Stimulated activated CD4-positive, alpha-beta T cell treated with anti-CD3 and anti-CD28 coated beads, Interleukin-15, amount 100 ng/mL, for 1 hour (primary cell): ENCODE measurements at places on chromosomes 12 and 14.
A peak's percentile ranks its signal among the peaks of the same experiment; 100 is the strongest.

GRCh38 chr14:81042438-81042837, 87.0 kb downstream of the TSHR start:
- no peak for DNase-seq

GRCh38 chr14:25484235-25484634, 434.3 kb upstream of the STXBP6 start:
- DNase-seq = no peak

GRCh38 chr12:54299515-54300224, 1.1 kb downstream of the NFE2 start:
- DNase-seq = no peak

DNA sequence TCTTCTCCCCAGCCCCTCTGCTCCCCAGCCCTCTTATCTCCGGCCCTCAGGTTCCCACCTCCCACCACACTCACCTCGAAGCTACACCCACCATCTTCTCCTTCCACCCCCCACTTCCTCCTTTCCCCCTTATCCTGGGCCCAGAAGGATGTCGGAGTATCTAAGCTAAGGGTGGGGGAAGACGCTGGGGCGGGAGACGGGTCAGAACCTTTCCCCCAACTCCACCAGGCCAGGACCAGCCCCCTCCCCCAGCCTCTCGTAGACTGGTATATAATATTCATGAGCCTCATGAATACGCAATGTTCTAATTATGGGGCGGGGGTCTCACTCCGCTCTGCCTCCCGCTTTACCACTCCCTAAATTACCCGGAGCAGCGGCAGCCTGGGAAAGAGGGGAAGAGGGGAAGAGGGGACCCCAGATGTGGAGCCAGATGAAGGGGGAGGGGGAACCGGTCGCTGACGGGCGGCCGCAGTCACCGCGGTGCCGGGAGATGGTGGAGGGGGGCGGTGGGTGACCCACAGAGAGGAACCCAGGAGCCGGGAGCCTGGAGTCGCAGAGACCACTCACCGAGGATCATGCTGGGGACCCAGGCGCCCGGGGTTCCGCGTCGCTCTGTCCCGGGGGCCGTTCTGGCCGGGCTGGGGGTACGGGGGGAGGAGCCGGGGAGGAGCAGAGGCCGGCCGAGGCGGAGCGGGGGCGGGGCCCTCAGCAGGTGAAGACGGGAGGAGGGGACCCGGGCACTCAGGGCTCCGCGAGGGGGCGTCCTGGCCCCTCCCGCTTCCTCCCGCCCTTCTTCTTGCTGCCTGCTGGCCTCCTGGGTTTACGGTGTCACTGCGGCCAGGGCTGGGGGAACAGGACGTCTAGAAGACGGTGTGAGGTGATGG, 6.4 kb upstream of the ZNF385A start:
- peak; percentile 55 for DNase-seq

- DNase-seq = no peak
Measured at GRCh38 chr12:14825256-14825655, 11.3 kb upstream of the SMCO3 start.

DNA sequence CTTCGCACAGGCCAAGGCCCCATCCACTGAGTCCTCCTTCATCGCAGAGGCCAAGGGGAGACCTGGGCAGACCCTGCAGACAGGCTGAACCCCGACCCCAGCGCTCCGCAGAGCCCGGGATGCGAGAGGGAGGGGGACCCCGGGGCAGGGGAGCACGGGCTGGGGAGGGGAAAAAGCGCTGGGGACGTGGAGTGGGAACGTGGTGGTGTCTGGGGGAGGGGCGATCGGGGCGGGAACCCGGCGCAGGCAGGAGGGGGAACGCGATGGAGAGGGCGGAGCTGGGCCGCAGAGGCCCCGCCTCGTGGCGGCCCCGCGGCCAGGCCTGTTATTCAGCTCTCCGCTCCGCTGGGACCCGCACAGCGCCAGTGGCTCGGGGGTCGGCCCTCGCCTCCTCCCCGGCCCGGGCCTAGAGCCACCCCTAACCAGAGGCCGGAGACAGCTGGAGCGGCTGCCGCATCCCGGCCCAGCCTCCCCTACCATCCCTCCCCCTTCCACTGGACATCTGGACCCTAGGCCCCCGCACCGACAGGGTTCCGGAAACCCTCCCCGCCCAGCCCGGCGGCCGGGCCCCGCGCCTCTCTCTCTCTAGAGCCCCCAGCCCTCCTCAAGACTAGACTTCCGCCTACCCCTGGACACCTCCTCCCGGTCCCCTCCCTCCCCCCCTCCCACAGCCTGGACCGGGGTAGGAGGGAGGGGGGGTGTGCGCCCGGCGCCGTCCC, at the start of gene ARHGEF25:
Gene ARHGEF25, plus strand, starts transcription at position 328 of the 719 bp plus-strand sequence. CDS start 460 bp downstream, outside the sequence.
- DNase-seq = peak; percentile 45

DNA sequence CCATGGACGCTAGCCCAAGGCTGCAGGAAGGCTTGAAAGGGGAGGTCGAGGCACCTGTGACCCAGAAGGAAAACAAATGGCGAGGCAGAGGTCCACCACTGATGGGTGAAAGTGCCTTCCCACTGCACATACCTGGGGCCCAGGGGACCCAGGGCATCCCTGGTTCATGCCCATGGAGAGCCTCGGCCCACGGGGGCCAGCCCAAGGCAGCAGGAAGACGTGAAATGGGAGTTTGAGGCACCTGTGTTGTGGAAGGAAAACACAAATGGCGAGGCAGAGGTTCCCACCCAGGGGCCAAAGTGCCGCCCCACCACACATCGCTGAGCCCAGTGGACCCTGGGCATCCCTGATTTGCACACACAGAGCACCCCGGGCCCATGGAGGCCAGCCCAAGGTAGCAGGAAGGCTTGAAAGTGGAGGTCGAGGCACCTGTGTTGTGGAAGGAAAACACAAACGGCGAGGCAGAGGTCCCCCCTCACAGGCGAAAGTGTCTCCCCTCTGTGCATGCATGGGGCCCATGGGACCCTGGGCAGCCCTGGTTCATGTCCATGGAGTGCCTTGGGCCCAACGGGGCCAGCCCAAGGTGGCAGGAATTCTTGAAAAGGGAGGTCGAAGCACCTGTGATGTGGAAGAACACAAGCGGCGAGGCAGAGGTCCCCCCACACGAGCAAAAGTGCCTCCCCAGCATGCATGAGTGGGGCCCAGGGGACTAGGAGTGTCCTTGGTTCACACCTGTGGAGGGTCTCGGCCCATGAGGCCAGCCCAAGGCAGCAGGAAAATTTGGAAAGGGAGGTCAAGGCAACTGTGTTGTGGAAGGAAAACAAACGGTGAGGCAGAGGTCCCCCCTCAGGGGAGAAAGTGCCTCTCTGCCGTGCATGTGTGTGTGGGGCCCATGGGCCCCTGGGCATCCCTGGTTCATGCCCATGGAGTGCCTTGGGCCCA, 383.3 kb downstream of the ALG10 start:
- no peak for DNase-seq

- no peak for DNase-seq
Measured at GRCh38 chr14:66104486-66104885, 381.7 kb upstream of the CCDC196 start.

DNA sequence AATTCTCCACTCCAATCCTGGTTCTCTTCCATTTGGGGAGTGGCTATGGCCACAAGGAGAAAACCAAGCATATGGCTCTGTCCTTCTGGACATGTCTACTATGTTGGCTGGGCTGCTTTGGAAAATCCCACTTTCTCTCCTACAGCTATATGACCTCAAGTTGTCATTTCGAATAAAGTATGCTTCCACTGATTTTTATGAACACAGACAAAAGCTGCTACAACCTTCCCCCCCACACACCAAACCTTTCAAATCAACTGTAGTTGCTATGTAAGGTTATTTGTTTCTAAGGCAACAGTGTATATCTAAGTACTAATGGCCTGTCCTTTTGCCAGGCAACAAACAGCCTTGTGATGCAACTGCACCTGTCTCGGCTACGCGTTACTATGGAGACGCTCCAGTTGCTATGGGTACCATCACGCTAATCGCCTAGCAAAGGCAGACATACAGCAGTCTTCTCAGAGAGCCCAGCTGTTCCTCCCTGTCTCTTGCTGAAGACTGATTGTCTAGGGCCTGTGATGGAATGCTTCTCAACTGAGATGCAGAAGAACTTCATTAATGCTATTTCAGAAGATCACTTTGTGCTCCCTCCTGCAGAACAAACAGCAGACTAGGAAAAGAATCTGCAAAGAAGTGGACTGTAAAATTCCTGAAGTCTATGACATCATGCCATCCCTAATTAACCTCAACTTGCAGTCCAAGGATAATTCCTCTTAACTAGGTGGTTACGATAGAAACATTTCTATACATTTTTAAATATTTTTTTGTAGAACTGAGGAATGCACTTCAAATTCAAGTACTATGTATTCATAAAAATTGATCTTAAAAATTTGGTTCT, 67.6 kb downstream of the FOXN3 start:
- no peak for DNase-seq

DNA sequence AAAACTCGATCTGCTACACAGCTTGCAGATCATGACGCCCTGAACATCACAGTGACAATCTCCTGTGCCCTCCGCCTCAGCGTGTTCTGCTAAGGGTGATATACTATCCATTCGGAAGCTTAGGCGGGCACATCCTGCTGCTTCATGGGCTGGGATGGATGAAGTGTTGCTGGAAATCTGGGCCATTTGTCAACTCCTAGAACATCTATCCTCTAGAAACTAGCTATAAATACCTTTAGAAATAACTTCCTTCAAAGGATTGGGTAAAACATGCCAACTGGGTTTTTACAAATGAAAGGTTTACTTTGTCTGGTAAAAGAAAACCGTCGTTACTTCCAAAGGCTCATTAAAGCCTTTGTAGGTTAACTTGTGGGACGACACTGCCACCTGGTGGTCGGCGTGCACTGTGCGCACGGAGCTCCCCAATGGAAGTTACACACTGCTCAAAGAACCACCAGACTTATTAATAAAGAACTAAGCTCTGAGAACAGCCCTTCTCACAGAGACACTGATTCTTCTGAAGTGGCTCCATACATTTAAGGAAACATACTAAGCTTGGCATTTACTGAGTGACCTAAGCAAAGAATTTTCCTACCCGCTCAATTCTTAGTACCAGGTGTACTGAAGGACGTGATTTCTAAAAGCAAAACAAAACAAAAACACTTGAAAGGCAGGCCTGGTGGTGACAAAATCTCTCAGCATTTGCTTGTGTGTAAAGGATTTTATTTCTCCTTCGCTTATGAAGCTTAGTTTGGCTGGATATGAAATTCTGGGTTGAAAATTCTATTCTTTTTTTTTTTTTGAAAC, 21.6 kb upstream of the CACNA2D4 start:
- DNase-seq = peak; percentile 77

DNA sequence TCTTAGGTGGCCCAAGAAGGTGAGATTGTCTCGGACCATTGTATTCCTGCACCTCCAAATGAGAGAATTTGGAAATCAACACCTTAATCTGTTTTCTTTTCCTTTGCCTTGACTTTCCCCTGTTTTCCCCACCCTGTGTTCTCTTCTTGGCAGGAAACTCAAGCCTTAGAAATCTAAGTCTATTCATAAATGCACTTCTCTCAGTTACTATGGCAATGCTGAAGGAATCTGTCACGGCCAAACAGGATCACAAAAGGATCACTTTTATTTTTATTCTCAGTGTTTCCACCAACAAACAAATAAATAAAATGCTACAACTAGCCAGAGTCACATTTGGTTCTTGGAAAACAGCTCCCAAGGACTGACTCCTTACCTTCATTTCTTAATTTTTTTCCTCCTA, 270.5 kb downstream of the BCAT1 start:
- DNase-seq = no peak

- DNase-seq = no peak
Measured at GRCh38 chr12:106576848-106577247, 6.0 kb upstream of the RFX4 start.

GRCh38 chr14:104031384-104031783, 54.1 kb upstream of the ASPG start:
- DNase-seq = no peak

- no peak for DNase-seq
Measured at GRCh38 chr14:54342806-54343205, 54.0 kb upstream of the CDKN3 start.

DNA sequence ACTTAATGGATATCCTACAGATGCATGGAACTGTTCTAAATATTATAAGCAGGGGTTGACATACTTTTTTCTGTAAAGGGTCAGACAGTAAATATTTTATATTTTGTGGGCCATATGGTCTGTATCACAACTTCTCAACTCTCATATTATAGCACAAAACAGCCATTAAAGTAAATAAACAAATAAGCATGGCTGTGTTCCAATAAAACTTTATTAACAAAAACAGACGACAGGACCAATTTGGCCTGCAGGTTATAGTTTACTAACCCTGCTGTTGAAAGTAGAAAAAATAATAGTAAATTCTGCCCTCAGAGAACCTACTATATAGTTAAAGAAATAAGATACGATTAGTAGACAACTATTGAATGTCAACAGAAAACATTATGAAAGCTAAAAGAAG, 17.5 kb downstream of the ATG2B start:
- DNase-seq = no peak
